ENCODE measurements at places on chromosomes 6 and 20.
A peak's percentile ranks its signal among the peaks of the same experiment; 100 is the strongest.

DNA sequence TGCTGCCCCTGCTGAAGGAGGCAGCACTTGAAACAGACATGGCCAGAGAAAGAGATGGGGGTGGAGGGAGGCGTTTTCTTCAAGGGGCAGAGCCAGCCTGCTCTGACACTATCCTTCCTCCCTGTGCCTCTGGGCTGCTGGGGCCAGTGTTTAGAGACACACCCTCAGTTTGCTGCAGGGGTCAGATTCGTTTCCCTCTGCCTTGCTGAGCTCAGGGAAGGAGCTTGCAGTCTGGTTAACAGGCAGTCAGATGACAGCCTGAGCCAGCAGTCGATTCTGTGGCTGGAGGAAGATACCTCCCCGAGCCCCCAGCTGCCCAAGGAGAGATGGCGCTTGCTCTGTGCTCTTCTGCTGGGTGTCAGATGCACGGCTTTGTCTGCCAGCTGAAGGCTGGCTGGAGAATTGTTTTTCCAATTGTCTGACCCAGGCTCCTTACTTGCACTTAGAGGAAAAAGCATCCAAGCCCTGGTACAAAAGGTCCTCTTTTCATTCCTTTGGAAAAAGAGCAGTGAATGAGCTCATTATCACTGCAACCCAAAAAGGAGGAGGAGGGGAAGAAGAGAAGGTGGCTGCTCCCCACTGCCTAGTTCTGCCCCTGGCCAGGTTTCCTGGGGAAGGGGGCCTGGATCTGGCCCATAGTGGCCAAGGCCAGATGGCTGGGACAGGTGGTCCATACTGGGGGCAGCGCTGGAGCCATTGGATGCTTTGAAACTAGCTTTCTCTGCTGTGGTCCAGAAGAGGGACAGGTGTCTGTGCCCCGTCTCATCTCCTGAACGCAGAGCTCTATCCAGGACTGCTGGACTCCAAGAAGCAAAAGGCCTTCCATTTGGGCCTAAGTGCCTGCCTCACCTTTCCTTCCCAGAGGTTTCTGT lies 88.2 kb downstream of the TCP11 start:
- no peak for DNase-seq

- DNase-seq = no peak
Observed at GRCh38 chr20:23080521-23080920, 5.6 kb downstream of the CD93 start.

DNA sequence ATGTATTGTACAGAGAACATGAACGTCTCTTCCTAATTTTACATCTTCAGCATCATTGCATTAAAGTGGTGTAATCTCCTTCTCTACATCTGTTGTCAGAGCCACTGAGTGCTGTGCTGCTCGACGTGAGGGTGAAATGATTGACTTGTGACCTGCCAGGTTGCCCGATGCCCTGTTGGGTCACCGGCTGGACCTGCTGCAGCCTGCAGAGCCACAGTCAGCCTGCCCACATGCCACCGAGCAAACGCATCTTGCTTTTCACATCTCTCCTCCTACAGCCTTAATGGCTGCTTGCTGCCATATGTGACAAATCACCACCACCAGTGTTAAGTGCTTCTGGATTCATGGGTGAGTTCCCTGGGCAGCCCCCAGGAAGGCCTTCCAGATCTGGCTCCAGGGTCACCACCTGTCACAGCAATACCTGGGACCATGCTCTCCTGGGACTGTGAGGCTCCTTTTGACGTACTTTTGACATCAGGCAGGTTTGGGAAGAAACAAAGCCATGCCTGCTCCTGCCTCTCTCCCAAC lies 80.3 kb downstream of the ASXL1 start:
- DNase-seq = no peak

GRCh38 chr6:154169193-154169847 lies 130.3 kb downstream of the OPRM1 start:
- DNase-seq = no peak

DNA sequence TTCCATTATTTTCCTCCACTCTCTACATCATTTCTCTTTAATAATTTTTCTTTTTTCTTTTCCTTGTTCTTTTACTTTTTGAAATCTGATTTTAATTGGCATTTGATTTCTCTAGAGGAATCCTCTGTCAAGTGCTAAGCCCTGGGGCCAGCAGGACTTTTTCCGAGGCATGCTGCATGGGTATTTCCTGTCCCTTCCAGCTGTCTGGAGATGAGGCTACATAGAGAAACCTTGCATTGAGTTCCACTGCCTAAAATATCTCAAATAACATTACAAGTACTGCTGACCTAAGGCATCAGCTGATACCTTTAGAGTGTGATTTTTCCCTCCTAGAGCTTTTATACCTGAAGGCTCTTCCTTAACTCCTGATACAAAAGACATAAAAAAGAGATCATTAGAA lies 6.2 kb downstream of the RNF217 start:
- DNase-seq = no peak

- no peak for DNase-seq
Observed at GRCh38 chr6:38138374-38138773, 318.8 kb downstream of the ZFAND3 start.

GRCh38 chr20:59018817-59019216 lies 412 bp upstream of the TUBB1 start:
- no peak for DNase-seq

GRCh38 chr6:82878812-82879211 lies 186.8 kb downstream of the UBE3D start:
- DNase-seq = no peak

DNA sequence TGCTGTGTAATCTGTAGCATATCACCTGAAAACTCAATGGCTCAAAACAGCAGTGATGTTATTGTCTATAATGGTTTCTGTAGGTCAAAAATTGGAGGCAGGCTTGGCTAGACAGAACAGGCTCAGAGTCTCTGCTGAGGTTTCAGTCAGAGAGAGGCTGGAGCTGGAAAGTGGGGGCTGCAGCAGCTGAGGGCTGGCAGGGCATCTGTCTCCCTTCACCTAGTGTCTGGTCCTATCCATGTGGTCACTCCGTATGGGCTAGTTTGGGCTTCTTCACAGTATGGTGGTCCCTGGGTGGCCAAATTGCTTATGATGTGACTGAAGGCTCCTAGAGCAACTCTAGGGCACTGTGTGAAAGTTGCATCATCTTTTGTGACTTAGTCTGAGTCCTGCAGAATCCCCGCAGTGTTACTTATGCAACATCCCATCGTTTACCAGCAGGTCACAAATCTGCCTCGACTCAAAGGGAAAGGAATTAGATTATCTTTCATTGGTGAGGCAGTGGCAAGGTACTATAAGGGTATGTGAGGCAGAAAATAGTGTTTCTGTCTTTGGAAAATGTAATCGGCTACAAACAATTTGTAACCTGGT lies 497.0 kb downstream of the EPHA7 start:
- no peak for DNase-seq

DNA sequence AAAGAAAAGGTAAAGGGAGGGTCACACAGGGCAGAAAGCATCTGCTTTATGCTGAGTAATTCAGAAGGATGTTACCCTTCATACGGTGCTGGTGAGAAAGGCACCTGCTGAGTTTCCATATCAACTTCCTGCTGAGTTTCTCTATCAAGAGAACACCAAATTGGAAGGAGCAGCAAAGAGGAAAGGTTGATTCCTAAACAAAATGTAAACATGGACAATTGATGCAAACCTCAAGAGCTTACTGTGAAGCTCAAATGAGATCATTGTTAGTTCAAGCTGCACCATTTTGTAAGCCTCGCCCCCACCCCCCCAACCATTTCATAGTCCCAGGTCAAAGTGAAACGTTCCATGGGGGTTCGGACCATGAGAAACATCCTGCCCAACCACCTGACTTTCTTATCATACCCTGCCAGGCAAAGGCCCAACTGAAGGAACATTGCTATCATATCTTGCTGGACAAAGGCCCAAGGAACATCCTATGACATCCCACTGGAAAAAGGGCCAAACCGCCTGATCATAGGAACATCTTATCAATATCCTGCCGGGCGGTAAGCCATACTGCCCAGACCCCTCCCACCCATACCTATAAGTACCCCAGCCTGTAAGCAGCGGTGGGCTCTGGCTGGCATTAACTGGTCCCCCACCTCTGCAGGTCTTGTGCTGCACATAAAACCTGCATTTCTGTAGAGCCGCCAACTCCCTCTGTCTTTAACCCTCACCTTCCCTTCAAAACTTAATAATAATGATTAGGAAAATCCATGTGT lies 171.6 kb downstream of the UBE3D start:
- no peak for DNase-seq

DNA sequence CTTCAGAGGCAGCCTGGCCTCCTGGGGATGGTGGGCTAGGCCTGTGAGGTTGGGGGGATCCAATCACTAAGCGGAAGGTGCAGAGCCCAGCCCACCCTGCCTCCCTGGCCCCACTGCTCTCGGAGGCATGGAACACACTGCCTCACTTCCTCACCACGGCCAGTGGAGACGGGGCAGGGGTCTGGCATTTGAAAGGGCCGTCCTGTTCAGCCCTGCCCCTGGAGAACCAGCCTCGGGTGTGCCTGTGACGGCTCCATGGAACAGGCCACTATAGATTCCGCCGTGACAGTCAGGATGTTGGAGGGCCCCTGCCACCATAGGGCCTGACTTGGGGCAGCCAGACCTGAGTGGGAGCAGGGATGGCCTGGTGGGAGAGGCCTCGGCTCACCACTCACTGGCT lies 110.2 kb downstream of the DACT2 start:
- DNase-seq = no peak

- DNase-seq = no peak
Observed at GRCh38 chr20:8065691-8066090, 46.1 kb upstream of the TMX4 start.

- DNase-seq = peak; percentile 10
Observed at GRCh38 chr6:119347466-119348095, 2.0 kb downstream of the MAN1A1 start.

DNA sequence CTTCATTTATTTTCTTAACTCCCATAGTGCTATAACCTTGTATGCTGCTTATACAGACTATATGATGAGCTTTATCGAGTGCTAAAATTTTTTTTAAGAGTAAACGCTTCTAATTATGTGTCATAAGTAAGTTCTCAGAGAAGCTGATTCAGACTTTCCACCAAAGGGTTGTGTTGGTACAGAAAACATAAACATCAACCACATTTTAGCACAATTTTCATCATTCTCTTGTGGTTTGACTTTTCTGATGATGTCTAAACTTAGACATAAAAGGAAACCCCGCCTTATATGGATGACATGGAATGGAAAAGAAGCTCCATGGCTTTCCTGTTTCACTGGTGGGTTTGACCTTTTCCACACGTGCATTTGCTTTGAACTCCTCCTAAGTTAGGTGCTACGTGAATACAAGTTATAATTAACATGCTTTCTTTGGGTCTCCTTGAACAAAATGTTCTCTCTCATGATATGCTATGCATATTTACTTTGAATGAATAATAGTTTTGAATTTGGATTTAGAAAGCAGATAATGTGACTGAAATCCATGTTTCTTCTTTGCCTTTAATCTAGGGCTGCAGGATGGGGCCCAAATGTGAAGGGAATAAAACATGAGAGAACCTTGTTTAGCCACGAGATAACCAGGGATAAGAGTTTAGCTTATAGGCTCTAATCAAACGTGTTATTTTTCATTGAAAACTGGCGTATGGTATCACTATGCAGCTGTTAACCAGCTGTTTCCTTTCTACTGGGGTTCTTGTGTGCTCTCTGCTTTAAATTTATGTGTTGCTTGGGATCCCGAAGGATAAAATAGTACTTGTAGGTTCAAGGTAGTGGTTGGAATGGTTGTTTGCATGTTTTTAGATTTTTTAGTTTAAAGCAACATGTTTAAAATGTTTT lies 127.1 kb upstream of the AHI1 start:
- DNase-seq = no peak

DNA sequence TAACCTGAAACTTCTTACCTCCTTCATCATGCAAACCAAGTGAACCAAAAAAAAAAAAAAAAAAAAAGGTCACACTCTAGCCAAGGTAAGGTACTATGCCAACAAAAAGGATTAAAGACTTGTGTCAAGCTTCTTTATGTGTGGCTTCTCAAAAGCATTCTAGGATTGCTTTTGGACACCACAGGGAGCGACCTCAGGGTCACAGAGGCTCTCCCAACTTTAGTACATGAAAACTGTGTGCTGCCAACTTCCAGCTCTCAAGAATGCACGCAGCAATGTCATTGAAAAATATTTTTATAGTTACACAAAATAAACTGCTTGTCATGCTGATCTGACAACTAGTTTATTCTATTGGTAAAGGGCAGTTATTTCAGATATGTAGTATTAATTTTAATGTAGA lies 243.8 kb downstream of the PLCB1 start:
- no peak for DNase-seq

- DNase-seq = no peak
Observed at GRCh38 chr20:54980103-54980960, 504.9 kb downstream of the DOK5 start.

DNA sequence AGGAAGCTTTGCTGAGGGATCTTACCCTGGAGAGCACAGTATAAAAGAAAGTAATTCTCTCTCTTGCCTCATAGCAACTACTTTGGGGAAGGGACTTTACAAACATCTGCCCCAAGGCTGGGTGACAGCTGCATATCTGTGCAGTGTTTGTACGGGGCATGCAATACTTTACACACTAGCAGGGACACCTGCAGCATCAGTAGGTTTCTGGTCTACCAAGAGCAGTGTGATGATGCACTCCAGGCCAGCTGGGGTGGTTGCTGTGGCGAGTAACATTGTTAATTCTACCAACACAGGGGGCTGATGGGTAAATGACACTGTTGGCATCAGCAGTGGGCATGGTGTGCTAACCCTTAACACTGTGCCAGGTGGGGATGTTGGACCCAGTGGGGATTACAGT lies 48.0 kb downstream of the ADTRP start:
- DNase-seq = no peak

GRCh38 chr6:144718431-144718830 lies 433.3 kb downstream of the UTRN start:
- DNase-seq = no peak

DNA sequence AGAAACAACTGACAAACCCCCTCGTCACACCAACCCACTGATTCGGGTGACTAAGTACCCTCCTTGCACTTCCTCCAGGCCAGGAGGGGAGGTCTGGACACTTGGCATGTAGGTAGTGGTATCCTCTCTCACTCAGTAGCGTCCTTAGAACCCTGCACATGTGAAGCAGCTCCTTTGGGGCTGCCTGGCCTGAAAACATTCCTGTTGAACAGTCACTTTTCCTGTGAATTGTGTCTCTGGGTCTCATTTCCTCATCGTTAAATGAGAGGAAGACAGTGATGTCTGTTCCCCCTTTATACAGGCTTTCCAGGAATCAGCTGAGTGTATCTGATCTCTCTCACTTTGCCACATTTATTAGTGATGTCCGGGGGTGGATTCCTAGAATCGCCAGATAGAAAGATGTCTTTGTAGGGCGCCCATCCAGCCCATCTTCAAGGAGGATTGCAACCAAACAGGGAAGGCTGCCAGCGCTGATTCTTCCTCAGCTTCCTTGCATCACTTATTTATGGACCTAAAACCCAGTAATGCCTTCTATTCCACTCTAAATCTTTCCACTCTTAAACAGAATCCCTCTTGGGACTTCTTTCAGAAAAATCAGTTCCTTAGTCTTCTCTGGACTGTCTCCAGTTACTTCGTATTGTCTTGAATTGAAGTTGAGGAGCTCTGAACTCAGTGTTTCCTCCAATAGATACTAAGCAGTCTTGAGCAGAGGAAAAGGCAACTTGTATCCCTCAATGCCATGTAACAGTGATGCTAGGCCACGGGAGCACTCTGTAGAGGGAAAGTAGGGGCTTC lies 9.4 kb upstream of the POPDC3 start:
- no peak for DNase-seq

Data from activated CD8-positive, alpha-beta memory T cell treated with anti-CD3 and anti-CD28 coated beads for 48 hours (primary cell).